ENCODE measurements at places on chromosomes 12 and 14.

DNA sequence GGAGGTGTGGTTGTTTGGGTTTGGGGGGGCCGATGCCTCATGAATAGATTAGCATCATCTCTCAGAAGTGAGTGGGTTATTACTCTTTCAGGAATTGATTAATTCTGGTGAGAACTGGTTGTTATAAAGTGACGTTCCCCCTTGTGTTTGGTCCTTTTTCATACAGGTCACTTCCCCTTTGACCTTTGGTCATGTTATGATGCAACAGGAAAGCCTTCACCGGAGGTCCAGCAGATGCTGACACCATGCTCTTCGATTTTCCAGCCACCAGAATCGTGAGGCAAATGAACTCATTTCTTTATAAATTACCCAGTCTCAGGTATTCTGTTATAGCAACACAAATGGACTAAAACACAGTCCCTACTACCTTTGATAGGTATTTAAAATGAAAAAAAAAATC is 439.4 kb downstream of the NELL2 start:
- no peak for DNase-seq

- DNase-seq, result no peak
These were observed 84.7 kb downstream of the GPATCH2L start for GRCh38 chr14:76236172-76237130.

DNA sequence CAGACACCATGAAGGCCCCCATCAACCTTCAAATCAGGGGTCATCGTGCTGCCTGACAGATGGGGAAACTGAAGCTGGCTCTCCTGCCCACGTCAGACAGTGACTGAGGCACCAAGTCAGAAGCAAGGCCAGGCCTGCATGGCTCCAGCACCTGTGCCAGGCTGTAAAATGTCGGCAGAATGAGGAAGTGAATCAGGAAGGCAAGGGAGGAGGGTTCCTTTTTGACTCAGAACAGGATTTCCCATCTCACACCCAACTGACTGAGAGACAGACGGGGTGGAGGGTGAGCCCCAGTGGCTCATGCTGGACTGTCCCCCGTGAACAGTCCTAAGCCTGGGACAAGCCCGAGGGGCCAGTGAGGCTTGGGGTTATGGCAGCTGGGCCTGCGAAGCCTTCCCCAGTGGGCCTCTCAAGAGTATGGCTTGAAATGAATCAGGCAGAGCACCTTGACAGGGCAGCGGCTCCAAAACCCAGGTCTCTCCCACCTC is 20.9 kb downstream of the SYNE3 start:
- DNase-seq, result no peak

DNA sequence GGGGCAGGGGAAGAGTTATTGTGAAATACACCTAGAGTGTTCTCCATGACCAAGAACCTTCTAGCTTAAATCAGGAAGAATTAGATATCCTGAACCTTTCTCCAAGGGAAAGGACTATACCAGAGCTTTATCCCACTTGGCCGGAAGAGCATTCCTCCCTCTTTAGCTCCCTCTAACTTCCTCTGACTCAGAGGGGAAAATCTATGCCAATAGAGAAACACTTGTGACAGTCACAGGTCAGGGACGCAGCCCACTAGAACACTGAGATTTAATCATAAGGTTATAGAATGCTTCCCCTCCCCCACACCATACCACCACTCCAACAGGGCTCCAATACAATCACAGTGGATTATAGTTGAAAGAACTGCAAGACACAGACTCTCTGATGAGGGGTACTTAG is 55.4 kb upstream of the RFX4 start:
- DNase-seq, result no peak

DNA sequence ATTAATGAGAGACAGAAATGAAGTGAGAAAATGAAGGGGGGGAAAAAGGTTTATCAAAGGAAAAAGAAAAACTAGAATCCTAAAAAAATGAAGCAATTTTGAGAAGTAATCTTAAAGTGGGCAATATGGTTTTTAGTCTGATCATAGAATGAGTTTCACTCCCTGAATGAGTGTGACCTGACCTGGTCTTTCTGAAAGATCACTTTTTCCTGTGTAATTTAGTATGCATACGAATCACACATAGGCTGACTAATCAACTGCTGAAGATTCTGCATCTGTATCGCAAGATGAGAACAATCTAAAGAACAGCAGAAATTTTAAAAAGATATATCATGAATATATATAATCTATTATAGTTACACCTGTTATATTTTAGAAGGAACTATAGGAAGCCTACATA is 11.3 kb downstream of the GNPTAB start:
- DNase-seq, result no peak

- no peak for DNase-seq
These were observed 25.8 kb downstream of the SNRNP35 start for GRCh38 chr12:123483602-123484248.

Measured in AG04449 (cell line).